NCI-H1417 (cell line): ENCODE measurements at places on chromosomes 7 and 10.

DNA sequence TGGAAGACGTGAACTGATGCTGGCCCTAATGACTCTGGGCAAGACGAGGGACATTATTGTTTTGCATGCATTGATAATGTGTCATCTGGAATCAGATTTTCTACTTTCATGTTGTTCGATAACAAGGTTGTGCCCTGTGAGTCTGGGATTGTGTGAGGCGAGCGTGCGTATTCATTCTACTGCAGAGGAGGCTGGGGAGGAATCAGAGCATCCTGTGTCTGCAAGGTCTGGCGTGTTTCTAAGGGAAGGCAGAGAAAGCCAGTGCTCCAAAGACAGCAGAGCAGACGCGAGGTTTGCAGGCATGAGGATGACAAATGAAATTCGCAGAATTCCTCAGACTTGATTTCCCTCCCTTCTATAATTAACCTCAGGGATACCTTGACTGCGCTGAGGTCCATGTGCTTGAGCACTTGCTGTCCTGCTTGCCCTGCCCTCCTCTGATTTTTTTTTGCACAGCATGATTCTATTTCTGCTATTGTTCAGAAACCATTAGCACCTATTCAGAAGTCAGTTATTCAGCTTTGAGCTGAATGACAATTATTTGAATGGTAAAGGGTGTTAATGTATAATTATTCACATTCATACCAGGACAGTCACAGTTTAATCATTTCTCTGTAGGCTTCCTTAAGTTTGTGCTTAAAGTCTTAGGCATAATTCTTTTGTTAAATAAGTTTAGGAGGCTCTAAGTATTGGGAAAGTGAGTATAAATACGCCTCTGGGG is 233.6 kb downstream of the EBF3 start:
- DNase-seq: no peak

GRCh38 chr10:100999742-101000126 is at the start of gene LZTS2:
Gene LZTS2, plus strand, starts transcription at chr10:100999808. Its CDS starts 2,731 bp downstream, at chr10:101002539.
- no peak for DNase-seq

GRCh38 chr10:61837755-61838171 is 63.7 kb upstream of the ARID5B start:
- peak; percentile 27 for DNase-seq

DNA sequence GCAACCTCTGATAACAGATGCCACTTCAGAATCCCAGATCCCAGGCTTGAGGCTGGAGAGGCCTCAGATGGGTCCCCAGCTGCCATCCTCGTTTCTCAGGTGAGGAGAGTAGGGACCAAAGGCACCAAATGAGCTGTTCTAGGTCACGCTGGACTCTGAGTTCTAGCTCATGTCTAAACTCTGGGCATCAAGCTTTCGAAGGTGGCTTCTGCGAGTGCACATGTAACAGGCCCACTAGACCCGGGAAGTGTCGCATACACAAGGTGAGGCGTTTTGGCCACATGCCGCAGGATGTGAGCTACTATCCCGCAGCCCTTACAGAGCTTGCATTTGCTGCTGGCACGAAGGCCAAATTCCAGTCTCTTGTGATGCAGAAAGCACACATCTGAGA is 355.1 kb upstream of the SHH start:
- DNase-seq: no peak

DNA sequence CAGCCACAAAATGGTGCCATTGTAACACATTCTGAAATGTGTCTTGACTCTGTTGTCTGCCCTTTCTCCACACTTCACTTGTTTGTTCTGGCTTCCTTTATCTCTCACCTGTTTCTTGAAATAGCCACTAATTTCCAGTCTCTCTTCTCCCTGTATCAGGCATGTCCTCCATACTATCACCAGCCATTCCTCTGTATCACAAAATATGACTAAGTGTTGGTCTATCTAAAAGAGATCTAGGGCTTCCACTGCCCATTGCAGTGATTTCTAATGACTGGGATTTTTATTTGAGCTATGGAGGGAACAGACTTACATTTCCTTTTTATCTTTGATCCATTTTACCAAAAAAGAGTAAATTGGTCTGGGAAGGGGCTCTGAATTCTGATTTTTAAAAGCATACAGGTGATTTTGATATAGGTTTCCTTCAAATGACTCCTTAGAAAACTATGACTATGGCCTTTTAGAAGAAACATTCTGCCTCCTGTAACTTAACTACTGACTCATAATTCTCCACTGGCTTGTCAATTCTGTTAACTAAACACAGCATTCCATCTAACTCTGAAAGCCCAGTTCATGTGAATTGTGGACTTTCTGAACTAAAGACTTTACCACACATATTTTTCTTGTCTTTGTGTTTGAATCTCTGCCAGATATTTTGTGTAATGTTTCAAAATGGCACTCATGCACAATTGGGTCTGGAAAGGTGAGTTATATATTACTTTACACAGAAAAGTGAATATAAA is 1121.4 kb downstream of the XPNPEP1 start:
- no peak for DNase-seq
